ENCODE measurements at places on chromosomes 5 and 9.
A peak's percentile ranks its signal among the peaks of the same experiment; 100 is the strongest.

DNA sequence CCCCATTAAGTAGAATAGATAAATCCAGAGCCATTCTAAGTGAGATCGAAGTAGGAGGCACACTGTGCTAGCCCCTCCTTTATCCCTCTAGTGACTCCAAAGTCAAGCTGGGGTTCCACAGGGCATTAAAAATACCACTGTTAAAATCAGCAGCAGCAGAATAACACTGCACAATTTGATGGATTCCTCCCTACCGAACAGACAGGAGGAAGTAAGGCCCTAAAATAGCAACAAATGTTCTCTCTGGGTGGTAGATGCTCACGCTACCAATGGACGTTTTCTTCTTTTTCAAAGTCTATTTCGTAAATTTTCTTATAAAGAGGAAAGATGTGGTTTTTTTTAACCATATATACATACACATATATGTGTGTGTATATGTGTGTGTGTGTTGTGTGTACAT, 54.4 kb downstream of the FBXW11 start:
- no peak for DNase-seq

GRCh38 chr5:10479154-10479721, 37.6 kb downstream of the ROPN1L start:
- no peak for DNase-seq

DNA sequence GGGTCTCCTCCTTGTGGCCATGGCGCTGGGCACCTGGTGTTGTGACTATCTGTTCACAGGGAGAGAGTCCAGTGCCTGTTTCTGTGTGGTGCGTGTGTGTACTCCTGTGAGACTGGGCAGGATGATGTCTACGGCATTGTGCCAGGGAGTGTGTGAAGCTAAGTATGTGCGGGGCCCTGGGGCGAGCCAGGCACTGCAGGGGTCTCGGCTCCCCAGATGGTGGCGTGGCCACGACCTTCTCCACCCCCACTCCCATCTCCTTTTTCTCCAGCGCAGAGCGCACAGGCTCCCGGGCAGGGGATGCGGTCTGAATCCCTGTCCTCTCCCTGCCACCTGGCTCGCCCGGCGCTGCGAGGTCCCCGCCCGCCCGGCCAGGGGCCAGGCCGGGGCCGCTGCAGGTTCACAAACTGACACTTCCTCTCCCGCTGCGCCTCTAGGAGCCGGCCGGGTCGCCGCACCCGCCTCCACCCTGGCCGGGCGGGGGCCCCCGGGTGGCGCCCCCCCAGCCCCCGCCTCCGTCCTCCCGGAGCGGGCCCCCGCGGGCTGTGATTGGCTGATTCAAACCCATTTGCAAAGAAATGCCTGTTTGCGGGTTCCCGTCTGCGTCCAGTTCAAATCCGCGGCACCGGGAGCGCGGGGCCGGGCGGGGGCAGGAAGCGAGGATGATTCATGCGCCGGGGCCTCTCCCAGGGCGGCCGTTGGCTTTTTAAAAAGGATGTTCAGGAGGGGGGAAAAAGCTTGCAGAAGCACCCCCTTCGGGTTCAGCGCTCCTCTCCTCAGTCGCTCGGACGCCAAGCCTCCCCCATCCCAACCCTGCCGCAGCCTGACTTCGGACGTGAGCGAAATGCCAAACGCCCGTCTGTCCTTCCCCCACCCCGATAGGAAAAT, 790 bp downstream of the PHF19 start:
- peak; percentile 81 for DNase-seq

DNA sequence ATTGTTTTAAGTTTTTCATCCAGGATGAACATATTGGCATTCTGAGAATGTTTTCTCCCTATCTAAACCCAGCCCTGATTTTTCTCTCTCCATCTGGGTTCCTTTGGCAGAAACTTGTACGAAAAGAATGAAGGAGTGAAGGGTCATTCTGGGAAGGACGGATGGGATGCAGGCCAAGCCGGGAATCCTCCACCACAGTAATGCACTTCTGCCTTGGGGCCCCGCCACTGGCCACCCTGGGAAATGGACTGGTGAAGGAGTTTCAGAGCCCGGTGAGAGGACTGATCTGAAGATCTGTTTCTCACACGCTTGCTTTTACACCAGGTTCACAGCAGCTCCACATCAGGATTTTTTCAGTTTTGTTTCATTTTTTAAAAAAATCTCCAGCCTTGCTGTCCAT, 554.8 kb downstream of the BNC2 start:
- DNase-seq: no peak

- no peak for DNase-seq
These were observed 116.6 kb downstream of the KLHL3 start for GRCh38 chr5:137619191-137619870.

DNA sequence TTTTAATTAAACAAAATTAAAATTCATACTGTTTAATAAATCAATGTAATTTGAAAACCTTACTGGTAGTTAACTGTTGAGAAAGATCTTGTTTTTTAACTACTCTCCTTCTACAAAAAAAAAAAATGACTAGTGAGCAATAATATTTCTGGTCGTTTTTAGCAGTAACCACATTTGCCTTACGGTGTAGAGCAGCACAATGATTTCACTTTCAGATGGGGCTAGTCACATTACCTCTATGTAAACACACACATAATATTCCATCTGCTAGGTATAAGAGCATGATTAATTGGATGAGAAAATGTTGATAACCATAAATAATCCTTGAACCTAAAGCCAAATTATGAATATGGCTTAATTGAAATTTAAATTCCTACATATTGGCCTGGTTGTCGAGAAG, 198.1 kb downstream of the CHSY3 start:
- DNase-seq: no peak

- no peak for DNase-seq
These were observed 172.2 kb downstream of the ZSWIM6 start for GRCh38 chr5:61504143-61504770.

GRCh38 chr9:134694714-134695113, 53.1 kb downstream of the COL5A1 start:
- DNase-seq: no peak

DNA sequence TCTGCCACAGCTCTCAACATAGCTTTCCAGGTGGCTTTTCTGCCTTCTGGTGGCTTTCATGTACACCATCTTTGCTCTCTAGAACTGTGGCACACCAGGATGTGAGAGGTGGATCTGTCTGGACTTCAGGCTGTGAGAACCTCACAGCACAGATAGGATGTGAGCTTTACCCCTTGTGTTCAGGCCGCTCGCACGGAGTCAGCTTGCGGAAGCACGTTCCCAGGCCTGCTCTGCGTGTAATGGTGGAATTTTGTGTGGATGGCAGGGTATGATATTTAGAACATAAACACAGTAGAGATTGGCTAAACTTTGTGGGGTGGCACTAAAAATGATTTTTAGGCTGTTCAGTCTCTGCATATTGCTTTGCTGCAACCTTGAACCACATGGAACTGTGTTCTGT, 250.5 kb downstream of the FANCC start:
- no peak for DNase-seq

DNA sequence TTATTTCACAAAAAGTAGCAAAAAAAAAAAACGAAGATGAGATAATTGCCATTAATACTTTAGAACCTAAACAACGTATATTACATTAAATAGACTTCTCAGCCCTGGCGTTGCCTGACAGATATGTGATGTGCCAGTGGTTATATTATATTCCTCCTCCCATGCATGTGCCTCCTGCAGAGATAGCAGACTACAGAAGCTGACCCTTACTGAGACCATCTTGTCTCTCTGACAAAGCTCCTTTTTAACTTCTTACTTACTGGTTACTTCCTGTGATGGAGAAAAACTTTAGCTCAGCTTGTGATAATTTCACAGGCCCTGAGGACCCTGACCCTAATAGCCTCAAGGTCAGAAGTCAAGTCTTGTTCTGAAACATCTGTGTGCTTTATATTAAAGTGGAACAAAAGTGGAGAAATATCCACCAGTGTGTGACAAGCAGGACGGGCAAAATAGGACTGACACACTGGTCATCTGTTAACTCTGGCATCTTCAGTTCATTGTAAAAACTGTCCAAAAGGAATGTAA, 80.6 kb upstream of the POU5F2 start:
- DNase-seq: no peak

DNA sequence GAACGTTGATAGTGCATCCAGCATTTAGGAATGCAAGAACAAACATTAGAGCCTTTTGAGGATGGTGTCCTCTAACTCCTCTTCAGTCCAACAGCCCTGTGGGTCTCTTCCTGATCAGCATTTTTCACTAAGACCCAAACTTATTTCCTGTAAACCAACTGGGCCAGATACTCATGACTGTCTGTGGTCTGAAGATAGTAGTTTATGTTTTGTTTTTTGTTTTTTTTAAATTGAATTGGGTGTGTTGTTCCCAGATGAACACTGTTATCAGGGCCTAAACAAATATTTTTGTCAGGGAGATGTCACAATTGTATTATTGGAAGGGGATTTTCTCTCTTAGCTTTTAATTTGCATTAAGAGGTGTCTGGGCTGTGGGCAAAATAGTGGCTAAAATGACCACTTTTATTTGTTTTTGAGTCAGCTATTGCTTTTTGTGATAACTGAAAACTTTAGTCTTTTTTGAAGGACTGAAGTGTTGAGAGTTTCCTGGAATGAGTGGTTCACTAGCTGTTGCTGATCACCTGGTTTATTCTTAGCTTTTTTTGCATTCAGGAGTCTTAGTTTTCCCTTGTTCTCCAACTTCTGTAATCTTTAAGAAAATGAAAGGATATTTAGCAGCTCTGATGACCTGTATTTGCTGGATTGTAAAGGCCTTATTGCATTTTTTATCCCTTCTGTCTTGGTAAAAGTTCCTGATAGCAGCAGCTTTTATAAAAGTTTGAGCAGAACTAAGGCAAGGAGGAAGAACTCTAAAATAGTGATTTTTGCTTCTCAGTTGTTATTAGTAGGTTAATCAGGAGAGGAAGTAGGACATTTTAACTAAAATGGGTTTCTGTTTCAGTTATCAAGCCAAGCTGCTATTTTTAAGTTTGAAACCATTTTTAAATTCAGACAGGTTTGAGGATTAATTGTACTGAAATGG, 5.5 kb downstream of the MAN2A1 start:
- no peak for DNase-seq

- DNase-seq: peak; percentile 49
These were observed 2.4 kb downstream of the SMARCA2 start for GRCh38 chr9:2017331-2018161.

DNA sequence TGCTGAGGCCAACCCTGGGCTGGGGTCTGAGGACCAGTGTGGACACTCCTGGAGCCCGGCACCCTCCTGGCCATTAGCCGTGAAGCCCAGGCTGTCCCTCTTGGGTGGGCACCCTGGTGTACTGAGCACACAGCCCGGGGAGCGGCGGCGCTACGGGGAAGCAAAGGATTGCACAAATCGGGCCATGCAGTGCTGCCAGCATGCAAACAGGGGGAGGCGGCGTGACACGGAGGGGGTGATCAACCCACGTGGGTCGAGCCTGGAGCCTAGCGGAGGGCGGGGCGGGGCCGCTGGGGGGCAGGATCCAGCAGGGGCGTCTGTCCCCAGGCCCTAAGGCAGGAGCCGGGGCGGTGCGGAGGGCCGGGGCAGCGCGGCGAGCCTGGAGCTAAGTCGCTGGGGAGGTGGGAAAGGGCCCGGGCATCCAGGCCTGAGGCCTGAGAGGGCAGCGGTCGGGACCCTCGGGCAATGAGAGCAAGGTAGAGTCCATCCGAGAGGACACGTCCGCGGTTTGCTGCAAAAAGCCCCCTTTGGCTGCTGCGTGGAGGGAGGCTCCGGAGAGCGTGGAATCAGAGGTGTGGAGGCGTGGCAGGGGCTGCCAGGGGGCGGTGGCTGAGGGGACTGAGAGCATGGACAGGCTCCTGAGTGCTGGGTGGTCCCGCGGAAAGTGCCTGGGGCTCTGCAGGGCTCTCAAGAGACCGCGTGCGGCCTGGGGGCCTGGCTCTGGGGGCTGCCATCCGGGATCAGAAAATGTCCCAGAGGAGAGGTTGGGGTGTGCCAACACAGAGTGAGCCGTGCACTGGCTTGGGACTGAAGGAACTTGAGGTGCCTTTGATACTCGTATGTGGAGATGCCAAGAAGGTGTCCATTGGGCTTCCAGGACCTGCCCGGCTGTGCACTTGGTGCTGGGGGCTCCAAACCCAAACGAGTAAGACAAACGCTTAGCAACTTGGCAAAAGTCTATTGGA, 94.2 kb downstream of the BARX1 start:
- DNase-seq: no peak

DNA sequence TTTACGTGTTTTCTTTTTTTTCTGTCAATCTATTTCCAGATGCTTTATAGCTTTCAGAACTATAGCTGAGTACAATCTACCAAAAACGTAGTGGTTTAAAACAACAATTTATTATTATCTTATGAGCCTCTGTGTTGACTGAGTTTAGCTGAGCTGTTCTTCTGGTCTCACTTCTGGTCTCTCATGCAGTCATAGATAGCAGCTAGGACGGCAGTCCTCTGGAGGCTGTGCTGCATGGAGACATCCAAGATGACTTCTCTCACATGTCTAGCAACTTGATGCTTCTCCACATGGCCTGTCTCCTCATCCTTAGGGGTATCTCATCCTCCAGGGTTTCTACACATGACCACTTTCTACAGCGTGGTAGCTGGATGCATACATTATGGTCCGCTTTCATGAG, 22.0 kb upstream of the RAD23B start:
- DNase-seq: no peak

DNA sequence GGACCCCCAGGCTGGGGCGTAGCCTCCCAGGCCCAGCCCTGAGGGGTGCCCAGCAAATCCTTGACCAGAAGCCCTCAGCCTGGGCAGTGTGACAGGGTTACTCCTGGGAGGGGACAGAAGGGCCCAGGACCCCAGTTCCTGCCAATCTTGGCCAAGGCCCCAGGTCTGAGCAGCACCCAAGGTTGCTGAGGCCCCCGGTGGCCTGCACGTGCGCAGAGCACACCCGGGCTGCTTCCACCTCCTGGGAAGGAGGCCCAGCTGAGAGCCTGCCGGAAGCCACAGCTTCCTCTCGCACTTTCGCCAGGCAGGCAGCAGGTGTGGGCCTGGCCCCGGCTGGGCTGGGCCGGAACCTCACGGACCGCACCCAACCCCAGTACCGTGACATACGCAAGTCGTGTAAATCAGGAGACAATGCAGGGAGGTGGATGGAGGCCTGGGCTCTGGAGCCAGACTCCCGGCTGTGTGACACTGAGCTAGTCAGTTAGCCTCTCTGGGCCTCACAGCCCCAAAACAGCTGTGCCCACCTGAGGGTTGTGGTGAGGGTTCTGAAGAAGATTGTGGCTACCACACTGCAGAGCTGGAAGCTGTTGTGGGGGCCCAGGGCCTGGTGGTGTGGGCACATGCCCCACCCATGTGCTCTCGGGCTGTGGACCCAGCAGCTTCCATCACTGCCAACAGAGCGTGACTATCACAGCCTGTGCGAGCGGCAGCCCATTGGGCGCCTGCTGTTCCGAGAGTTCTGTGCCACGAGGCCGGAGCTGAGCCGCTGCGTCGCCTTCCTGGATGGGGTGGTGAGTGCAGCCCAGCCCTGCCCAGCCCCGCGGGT, 5.1 kb downstream of the GRK6 start:
- no peak for DNase-seq

All from activated CD4-positive, alpha-beta T cell treated with anti-CD3 and anti-CD28 coated beads, Interleukin-2, amount 50 U/mL, for 24 hours (primary cell).